ENCODE measurements at places on chromosomes 3 and 15. TPM values are rescaled to one million over a fixed set of nuclear protein-coding genes. Genes with fewer than 3 reads are reported as not detected.

Gene DOCK3
- total RNA-seq, result 0.08 TPM

Gene RNU5B-1
- total RNA-seq, result not detected

Gene KNG1
- total RNA-seq, result not detected

Gene ANKUB1
- total RNA-seq, result not detected

Gene SCAMP5
- 14.4 TPM for total RNA-seq

Gene CTXN2
- total RNA-seq, result not detected

Gene SLC28A2
- not detected for total RNA-seq

Gene PLSCR1
- 27.8 TPM for total RNA-seq

Measured in SJCRH30 (cell line).